Kasumi-1 (cell line): ENCODE measurements at places on chromosomes 1 and 21.

- no peak for DNase-seq
Observed at GRCh38 chr1:7579016-7579415, 192.1 kb upstream of the VAMP3 start.

DNA sequence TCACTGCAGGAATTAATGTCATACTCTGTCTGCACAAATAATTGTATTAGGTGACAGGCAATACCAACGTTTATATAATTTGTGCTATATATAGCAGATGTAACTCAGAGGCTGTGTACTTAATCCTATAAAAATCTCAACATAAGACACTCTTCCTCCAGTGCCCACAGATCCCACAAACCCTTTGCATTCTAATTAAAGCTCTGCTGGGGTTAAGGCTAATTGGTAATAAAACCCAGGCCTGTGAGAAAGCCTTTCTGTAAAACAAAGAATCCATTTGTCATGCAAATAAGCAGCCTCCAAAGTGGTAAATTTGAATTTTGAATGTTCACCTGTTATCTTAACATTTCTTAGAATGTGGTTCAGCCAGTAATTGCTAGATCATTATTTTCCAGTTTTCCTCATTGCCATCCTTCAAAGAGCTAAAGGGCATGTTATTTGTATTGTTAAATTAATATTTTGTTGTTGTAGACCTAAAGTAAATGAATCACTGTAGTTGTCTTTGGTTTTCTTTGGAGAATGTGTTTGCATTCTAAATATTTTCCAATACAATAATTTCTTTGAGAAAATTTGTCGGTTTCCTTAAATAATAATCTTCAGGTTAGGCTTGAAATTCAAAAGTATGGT is 46.3 kb upstream of the PRDX6 start:
- no peak for DNase-seq

DNA sequence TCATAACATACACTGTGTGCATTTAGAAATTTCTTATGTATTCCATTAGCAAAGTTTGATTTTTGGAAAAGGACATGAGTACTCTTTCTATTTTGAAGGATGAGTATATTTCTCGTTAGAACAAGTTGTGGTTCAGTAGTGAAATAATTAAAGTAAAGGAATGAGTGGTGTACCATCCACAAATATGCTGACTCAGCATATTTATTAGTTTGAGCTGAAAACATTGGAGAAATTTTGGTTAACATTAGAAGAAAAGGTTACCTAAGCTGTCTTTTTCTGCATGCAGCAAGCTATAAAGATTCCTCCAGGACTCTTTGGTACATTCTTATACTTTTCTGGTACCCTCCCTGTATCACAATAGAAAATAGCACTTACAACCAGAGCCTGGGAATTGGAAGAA is 5.7 kb upstream of the OR2L5 start:
- DNase-seq, result no peak

- DNase-seq, result peak; percentile 42
Observed at GRCh38 chr1:44924835-44925464, 61.4 kb downstream of the EIF2B3 start.
